Activated CD4-positive, alpha-beta T cell treated with anti-CD3 and anti-CD28 coated beads, Interleukin-2, amount 50 U/mL, for 1 hour (primary cell): ENCODE measurements at places on chromosomes 1 and 21.

DNA sequence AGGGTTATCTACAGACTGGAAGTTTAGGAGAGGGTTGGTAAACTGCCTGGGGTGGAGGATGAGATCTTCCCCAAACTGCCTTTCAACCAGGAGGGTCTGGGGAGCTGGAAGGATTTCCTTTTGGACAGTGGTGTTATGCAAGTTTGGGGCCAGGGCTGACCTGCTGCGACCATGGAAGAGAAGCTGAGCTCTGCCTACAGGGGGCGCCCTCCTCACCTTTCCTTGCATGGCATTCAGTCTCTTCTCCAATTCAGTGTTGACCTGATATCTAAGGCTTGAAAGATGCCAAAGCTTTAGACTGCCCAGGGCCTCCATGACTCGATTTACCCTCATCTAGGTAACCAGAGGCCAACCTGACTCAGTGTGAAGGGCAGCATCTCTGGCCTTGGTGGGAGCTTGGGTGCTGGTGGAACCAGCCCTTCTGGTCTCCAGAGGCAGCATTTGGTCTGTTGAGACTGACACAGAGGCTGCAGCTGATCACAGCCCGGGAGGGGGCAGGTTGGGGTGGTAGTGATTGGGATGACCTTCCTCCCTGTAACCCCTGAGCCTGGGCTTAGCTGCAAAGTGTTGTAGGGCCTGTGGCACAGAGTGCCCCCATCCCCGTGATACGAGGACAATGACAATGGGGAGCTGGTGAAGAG is 170.0 kb downstream of the GRIK3 start:
- DNase-seq, result no peak

DNA sequence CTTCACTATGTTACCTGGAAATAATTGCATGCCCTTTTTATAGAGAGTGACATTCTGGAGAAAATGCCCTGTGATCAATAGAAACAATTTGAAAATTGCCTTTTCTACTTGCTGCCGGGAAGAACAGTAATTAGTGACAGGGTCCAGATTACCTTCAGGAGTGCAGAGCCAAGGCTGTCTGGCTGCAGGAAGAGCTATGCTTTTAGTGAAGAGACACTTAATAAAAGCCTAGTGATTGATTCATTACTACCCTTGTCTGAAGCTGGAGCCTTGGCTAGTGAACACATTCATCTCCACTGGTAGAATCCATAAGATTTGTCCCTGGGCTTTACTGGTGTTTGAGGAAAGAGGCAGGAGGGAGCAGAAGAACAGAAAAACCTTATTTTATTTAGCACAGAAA is 12.9 kb upstream of the DNASE2B start:
- no peak for DNase-seq

GRCh38 chr1:207240325-207241101 is 81.0 kb upstream of the CD55 start:
- DNase-seq, result no peak

DNA sequence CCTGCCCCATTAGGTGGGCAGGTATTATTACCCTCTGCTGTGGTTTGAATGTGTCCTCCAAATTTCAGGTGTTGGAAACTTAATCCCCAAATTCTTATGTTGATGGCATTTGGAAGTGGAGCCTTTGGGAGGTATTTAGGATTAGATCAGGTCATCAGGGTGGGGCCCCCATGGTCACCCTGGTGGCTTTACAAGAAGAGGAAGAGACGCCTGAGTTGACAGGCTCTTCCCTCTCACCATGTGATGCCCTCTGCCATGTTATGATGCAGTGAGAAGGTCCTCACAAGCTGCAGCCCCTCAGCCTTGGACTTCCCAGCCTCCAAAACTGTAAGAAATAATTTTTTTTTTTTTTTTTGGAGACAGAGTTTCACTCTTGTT is 8.8 kb upstream of the THEMIS2 start:
- no peak for DNase-seq

GRCh38 chr1:112849425-112850033 is 106.5 kb downstream of the SLC16A1 start:
- no peak for DNase-seq

- peak; percentile 26 for DNase-seq
Observed at GRCh38 chr1:29197590-29197924, 15.9 kb upstream of the SRSF4 start.

DNA sequence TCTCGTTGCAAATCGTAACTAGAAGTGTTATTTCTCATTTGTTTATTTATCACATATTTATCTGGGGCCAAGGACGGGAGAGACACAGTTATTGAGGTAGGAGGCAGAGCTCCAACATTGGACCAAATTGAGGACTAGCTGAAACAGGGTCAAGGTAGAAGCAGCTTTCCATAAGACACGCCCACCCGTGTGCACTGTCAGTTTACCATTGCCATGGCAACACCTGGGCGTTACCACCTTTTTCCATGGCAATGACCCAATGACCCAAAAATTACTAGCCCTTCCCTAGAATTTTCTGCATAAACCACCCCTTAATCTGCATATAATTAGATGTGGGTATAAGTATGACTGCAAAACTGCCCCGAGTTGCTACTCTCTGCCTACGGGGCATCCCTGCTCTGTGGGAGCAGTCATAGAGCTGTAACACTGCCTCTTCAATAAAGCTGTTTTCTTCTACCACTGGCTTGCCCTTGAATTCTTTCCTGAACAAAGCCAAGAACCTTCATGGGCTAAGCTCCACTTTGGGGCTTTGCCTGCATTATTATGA is 72.7 kb downstream of the FBXO2 start:
- no peak for DNase-seq

GRCh38 chr1:20276485-20277159 is 14.1 kb upstream of the VWA5B1 start:
- DNase-seq, result no peak

GRCh38 chr1:203511930-203512329 is 18.0 kb downstream of the OPTC start:
- DNase-seq, result no peak

GRCh38 chr1:20078171-20078651 is 8.2 kb downstream of the PLA2G5 start:
- no peak for DNase-seq

DNA sequence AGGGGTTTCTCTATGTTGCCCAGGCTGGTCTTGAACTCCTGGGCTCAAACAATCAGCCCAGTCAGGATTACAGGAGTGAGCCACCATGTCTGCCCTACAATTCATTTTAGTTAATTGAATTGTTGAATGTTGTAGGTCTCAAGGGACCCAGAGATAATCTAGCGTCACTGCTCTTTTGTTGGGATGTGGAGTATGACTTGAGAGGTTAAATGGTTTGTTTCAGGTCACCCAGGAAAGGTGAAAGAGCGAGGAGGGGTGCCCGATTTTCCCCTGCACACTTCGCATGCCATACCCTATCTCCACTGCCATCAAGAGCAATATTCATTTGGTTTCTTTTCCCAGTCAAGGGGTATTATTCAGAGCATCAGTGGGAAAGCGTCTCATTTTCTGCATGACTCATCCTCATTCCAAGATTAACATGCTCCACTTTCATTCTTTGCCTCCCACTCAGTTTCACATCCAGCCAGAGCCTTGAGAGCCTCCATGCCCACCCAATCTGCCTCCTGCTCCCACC is 13.1 kb upstream of the SLC30A1 start:
- no peak for DNase-seq
